ENCODE measurements at places on chromosomes 12 and 14.
A peak's percentile ranks its signal among the peaks of the same experiment; 100 is the strongest.

DNA sequence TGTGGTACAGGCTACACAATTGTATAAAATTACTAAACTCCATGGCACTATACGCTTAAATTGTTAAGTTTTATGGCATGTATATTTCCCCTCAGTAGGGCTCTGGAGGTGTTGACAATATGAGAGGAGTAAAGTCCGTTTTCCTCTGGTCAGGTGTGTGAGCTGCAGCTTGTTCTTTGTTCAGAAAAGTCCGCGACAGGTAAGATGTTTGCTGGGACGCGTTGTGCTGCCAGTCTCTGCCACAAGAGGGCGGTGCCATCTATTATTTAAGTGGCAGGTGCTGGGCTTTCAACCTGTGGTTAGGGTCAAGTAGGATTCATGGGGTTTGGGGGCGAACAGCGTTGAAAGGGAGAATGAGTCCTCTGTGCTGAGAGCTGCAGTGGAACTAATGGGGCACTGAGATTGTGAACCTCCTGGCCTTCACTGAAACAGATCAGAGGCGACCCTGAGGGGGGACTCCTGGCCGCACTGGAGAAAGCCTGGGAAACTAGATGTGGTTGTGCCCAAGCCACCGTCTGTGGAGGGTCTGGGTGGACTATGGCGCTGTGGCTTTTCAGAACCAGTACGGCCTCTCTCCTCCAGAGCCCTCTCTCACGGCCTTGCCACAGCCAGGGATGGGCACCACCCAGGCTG, 179.0 kb downstream of the SLC15A4 start:
- peak; percentile 1 for DNase-seq

DNA sequence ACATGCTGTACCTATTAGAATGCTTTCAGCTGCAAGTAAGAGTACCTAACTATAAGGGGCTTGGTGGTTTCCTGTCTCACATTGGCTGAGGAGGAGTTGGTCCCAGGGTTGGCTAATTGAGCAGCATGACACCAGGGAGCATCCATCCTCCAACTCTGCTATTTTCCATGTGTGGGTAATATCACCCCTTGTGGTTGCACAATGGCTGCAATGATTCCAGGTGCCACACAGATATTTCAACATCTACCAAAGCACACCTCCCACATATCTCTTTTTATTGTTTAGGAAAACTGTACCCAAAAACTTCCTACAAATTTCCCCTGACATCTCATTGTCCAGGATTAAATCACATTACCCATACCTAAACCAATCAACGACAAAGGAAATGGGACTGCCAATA, 118.0 kb upstream of the EEA1 start:
- DNase-seq, result no peak

GRCh38 chr14:75842551-75842950, 139.2 kb downstream of the TGFB3 start:
- no peak for DNase-seq

- peak; percentile 55 for DNase-seq
Observed at GRCh38 chr12:108846290-108846701, 11.1 kb downstream of the SSH1 start.
